NCI-H510A (cell line): ENCODE measurements at places on chromosomes 7 and 10.

DNA sequence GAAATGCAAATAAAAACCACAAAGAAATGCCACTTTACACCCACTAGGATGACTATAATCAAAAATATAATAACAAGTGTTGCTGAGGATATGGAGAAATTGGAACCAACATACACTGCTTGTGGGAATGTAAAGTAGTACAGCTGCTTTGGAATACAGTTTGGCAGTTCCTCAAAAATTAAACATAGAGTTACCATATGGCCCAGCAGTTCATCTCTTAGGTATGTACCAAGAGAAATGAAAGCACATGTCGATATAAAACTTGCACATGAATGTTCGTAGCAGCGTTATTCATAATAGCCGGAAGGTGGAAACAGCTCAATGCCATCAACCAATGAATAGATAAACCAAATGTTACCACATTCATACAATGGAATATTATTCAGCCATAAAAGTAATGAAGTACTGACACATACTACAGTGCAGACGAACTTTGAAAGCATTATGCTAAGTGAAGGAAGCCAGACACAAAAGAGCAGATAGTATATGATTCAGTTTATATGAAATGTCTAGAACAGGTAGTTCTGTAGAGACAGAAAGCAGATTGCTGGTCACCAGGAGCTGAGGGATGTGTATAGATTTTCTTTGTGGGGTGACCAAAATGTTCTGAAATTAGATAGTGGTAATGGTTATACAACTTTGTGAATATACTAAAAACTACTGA is 12.4 kb downstream of the BCAP29 start:
- DNase-seq = no peak

- DNase-seq = no peak
Measured at GRCh38 chr7:133481676-133482075, 228.8 kb downstream of the EXOC4 start.

DNA sequence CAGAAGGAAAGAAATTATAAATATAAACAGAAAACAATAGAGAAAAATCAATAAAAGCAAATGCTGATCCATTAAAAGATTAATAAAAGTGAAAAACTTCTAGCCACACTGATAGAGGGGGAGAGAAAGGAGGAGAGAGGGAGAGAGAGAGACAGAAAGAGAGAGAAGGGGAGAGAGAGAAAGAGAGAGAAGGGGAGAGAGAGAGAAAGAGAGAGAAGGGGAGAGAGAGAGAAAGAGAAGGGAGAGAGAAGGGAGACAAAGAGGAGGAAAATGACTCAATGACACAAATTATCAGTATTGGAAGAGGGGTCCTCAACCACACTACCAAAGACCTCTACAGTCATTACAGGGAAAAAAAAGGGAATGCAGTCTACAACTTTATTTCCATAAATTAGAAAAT is 94.4 kb upstream of the VIPR2 start:
- DNase-seq = no peak

DNA sequence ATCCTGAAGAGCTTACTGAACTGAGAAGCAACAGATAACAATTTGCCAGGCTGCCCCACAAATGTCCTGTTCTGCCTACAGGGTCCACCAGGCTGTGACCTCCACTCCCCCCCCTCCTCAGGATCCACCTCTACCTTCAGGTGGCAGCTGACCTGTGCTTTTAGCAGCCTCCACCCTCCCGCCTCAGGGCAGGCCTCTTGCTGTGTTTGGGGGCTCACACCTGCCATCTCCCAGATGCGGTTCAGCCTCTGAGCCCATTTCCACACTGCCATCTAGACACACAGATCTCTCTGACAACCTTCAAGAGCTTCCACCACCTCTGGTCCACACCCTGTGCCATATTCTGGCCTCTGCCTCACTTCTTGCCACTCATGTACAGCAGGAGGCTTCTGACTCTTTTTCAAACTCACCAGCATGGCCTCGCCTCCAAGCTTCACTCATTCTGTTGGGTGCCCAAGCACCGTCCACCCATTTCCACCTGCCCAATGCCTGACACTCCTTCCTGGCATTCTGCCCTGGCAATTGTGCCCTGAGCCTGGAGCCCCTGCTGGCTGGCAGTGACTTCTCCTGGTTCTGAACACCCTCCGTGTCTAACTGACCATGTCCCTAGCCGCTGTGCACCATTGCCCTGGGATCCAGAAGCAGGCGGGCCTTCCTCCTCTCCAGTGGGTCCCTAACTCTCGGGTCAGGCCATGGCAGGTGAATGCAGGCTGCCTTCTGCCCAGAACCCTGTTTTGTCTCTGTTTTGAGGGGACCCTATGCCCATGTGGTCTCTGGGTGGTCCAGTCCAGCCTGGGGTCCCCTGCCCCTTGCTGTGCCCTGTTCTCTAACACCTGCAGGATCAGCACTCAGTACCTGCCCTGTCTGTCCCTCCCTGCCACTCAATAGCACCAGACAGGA is 18.5 kb downstream of the TMEM72 start:
- DNase-seq = no peak

GRCh38 chr10:28969413-28969812 is 292.1 kb downstream of the BAMBI start:
- DNase-seq = no peak

DNA sequence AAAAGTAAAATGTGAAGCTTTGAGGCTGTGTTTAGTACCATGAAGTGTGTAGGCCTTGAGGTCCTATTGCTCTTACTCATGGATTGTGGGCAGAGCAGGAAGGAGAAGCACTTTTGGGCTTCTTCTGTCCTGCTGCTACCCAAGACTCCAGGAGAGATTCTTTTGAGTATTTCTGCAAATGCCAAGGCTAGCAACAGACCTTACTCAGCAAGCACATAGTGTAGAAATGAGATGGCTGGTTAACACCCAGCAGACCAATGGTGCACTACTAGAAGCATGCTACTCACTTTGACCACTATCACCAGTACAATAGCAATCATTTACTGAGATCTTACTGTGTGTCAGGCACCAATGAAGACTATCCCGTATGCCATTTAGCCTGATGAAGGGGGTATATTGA is 3.2 kb downstream of the PLPP4 start:
- DNase-seq = no peak

- DNase-seq = no peak
Measured at GRCh38 chr7:108140671-108141070, 10.5 kb upstream of the LAMB4 start.

- DNase-seq = no peak
Measured at GRCh38 chr7:92528958-92529264, 316 bp downstream of the RBM48 start.

GRCh38 chr10:119786117-119786769 is 60.4 kb downstream of the INPP5F start:
- DNase-seq = no peak

DNA sequence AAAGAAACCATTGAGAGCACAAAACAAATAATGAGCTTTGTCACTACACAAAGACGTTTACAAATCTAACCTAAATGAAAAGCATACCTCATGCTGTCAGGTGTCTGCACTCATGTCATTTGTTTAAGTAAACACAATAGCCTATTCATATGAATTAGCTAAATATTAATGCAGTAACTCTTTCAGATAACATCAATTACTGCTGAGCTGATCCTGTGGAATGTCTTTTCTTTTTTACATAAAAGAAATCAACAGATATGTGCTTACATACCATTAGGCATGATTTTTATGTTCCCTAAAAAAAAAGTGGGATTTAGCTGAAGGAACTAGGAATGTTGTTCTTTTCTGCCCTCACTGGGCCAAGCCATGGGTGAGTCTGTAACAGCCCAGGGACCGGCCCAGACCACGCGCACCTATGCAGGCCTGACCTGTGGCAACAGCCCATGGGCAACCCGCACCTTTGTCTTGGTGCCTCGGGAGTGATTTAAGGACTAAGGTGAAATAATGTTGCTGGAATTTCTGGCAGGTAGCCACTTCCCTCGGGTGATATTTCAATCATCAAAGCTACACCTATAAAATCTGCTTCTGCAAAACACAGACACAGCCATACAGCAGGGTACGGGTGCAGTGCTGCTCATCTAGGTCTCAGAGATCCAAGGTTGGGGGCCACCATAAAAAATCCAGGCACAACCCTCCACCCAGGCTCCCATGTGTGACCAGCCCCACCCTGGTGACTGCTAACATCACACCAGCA is 44.6 kb downstream of the FGFR2 start:
- DNase-seq = no peak

GRCh38 chr7:110868458-110868857 is 222.5 kb upstream of the LRRN3 start:
- DNase-seq = no peak

DNA sequence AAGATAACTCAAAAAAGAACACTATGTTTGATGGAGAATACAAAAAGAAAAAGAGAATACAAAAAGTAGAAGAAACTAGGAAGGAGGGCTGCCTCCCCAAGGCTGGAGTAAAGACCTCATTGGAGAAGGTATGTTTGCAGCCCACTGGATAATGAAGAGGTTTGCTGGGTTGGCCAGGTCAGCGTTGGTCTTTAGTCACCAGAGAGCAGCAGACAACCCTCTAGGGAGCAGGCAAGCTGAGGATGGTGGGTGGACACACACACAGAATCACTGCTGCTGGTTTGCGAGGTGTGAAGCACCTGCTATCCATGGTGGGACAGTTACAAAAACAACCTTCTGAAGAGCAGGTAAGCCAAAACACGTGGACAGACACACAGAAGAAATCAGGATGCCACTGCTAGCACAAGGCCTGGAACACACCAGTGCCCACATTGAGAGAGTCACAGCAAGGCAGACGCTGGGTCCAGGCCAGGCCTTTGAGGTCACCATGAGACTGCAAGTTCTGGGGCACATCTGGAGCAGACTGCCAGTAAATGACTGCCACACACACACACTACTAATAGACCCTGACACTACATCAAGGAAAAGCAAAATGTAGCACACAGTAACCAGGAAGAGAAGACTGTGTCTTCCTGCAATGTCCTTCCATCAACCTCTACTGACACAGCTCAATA is 43.0 kb downstream of the MTERF1 start:
- no peak for DNase-seq

DNA sequence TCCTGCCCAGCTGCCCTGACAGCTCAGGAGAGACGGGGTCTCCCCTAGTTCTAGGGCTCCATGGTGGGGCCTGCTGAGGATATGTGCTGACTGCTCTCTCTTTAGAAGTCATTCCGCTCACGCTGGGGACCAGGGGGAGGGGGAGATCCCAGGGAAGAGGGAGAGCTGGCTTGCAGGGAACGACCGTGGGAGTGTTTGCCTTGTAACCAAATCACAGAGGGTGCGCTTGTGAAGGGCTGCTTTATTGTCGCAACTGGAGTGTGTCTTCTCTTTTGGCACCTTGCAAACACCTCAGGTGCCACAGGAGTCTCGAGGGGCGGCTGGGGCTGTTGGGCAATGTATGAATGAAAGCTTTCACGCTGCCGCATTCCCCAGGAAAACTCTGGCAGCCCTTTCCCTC is 531.3 kb upstream of the MKI67 start:
- no peak for DNase-seq

- DNase-seq = no peak
Measured at GRCh38 chr10:75091146-75091545, 20.3 kb upstream of the SAMD8 start.

DNA sequence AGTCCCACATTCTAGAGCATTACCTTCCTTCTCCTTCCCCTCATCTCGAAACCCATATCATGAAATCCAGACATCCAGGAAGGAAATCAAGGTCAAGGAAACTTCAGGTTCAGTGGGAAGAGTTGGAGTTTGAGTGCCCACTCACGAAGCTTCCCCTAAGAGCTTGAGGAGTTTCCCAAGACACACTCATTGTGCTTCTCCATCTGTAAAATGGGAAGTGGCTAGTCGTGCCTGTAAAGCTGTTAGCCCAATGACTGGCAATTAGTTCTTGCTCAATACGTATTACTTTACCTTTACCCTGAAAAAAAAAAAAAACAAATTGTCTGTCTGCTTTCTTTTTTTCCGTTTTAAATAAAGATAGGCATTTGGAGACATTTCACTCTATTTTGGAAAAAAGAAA is 42.3 kb downstream of the GPAM start:
- no peak for DNase-seq

DNA sequence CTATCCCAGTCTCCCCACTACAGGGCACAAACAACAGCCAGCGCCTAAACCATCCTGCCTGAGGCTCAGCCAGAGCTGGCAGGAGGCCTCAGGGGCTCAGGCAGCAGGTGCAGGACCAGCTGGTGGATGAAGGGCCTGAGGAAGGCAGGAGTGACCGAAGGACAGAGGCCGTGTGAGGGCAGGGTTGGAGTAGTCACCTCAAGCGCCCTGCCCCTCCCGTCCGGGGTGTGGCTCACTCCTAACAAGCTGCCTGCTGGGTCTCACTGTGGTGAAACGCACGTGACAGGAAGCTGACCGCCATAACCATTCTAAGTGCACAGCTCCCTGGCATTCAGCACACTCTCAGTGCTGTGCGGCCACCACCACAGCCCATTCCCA is 281.1 kb downstream of the ELFN1 start:
- DNase-seq = peak; percentile 91

GRCh38 chr10:56181607-56182006 is 179.5 kb downstream of the ZWINT start:
- no peak for DNase-seq

DNA sequence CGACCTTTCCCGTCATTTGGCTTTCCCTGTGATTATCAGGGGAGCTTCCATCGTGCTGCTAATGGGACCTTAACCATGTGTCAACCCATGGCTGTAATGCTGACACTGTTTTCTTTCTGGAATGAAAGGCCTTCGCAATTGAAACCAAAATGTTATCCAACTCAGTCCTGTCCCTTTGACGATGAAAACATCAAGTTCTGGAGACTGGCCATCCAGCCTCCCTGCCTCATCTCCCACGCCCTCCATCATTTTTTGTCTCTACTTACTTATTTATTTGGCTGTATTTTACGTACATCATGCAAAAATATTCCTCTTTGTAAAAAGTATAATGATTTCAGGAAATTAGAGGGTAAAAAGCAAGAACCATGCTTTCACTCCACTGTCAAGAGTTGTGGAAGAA is 69.8 kb downstream of the EGFR start:
- no peak for DNase-seq

- DNase-seq = no peak
Measured at GRCh38 chr7:108421720-108422331, 34.4 kb downstream of the NRCAM start.

- DNase-seq = no peak
Measured at GRCh38 chr10:112148331-112148730, 35.2 kb downstream of the GPAM start.

GRCh38 chr7:100467638-100468373 is 3.7 kb upstream of the SPACDR start:
- DNase-seq = no peak

DNA sequence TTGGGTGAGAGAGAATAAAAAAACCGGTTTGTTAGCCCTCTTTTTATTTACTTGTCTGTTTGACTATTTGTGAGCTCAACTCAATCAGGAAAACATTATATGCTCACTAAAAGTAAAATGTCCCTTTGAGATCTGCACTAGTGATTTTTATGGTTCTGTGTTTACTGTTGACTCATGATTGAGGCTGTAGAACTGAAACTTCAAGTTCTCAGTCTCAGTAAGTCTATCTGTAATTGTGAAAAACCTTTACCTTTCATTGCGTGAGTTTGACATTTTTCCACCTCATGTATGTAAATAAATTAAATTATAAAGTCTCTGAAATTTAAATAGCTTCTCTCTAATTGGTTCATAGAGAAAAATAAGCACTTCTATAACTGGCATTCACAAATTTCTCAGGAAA is 17.0 kb upstream of the CASD1 start:
- no peak for DNase-seq

- no peak for DNase-seq
Measured at GRCh38 chr10:67783606-67784294, 54.2 kb downstream of the DNAJC12 start.

GRCh38 chr10:112746329-112746728 is 203.7 kb upstream of the TCF7L2 start:
- no peak for DNase-seq
